HTR-8/SVneo (cell line): ENCODE measurements at places on chromosomes 3 and 15.

DNA sequence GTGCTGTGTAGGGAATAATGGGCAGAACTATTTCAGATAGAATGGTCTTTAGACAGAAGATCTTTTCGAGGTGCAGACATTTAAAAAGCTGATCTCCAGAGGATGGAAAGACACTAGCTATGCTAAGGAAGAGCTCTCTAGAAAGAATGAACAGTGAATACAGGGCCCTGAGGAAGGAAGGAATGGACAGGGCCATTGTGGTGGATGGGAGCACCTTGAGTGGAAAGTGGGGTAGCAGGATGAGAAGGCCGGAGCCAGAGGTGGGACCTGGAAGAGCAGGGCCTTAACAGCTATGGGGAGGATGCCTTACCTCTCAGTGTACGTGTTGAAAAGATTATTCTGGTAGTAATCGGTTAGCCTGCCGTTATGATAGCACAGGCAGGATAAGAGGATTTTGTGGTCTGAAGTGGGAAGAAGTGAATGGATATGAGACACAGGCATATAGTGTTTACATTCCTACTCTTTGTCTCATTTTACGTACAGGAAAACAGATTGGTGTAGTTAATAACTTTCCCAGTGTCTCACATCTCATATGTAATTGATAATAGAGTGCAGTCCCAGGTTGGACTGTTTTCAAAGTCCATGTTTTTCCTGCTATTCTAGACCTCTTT lies 172.4 kb downstream of the KLHL25 start:
- DNase-seq = no peak

- DNase-seq = no peak
Measured at GRCh38 chr3:12785096-12785495, 11.4 kb upstream of the CAND2 start.

DNA sequence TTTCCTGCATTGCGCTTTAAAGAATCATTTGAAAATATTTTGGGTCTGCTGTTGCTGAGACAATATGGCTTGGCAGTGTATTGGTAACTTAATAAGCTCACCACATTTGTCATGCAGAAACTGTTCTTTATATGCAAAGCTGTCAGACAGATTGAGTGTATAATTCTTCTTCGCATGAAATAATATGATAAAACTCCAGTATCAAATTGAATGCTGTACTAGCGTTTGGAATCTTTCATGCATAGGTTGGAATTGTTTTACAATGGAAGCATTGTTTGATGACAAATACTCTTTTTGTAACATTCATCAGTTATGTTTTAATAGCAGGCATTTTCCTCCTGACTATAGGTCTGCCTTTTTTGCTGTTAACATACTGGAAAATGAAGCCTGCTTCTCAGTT lies 53.8 kb downstream of the RBMS3 start:
- no peak for DNase-seq

- no peak for DNase-seq
Measured at GRCh38 chr3:128254967-128255366, 101.7 kb downstream of the EEFSEC start.

DNA sequence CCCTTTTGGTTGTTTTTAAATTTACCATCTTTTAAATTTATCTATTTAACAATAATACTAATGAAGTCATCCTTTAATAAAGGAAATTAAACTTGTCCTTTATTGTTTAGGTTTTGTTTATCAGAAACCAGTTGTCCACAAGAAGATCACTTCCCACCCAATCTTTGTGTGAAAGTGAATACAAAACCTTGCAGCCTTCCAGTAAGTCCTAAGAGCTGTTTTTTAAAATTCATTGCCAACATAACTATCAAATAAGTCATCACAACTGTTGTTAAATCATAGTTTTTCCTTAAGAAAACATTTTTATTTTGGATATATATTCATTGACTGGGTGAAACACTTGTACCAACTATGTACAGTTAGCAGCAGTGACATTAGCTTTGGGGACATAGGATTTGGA lies 59.4 kb downstream of the CALML4 start:
- no peak for DNase-seq

- DNase-seq = no peak
Measured at GRCh38 chr3:184423561-184423960, 43.7 kb downstream of the CHRD start.

DNA sequence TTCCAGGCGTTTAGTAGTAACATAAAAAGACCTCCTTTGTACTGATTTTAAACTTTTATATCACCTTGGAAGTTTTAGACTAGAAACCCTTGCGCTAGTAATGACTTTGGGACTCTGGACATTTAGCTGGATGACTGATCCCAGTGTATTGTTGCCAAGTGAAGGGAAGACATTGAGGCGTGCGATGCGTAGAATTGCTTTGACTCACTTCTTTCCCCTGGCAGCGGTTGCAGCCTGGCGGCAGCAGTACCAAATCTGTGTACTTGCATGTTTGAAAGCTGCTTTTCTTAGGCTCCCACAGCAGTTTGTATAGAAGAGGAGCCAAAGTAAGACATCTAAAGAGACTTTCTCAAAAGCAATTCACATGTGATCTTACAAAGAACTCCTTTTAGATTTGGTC lies 151.6 kb downstream of the BBX start:
- DNase-seq = no peak

- no peak for DNase-seq
Measured at GRCh38 chr15:78837543-78837942, 26.3 kb upstream of the ADAMTS7 start.

GRCh38 chr3:157763644-157764043 lies 260.4 kb upstream of the VEPH1 start:
- DNase-seq = no peak

GRCh38 chr3:111776827-111777483 lies 82.1 kb upstream of the PHLDB2 start:
- DNase-seq = no peak

GRCh38 chr3:72444656-72445223 lies 403.5 kb downstream of the SHQ1 start:
- DNase-seq = no peak

DNA sequence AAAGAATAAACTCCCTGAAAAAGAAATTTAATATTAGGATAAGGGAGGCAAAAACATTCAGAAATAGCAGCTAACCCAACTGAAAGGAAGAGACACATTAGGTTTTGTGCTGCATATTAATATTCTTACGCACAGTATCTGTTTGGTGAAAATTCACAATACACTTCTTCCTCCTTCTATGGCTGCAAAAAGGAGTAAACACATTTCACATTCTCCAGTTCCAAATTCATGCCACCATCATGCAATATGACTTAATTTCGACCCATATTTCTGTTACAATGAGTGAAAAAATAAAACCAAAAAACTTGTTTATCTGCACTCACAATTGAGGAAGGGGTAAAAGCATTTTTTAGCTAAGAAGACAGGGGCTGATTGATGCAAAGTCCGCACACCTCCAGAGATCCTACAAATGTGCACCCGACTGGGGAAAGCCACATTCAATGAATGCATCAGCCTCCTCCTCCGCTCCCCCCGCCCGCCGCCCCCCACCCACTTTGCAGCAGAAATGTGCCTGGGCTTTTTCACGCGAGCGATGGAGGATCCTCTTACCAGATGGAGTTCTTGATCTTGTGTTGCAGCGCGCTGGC lies 1.0 kb downstream of the RFX7 start:
- DNase-seq = no peak

DNA sequence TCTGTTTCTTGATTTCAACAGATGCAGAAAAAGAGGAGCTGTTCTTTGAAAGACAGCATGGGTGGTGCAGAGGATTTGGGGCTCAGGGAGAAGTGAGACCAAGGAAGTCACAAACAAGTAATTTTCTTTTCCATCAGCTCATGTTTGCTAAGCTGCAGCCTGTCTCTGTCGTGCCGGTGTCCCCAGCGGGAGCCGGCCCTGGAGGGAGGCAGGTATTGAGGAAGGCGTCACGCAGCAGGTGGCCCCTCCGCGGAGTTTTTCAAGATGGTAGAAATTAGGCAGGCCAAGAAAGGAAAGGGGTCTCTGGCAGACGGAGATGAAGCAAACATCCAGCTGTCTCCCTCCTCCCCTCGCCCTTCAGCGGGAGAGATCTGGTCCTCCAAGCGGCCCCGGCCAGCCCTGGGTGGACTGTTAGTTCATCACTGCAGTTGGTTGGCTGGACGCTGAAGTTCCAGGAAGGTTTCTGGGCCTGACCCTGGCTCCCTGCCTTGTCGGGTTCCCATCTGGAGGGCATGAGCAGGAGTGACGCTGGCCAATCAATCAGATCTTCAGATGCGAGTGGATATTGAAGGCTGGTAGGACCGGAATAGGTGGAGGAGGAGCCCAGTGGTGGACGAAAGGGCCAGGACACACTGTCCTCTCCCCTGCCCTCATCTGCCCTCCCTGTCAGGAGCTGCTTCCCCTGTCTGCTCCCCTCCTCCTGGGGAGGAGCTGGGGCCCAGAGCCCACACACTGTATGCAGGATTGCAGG lies 27.7 kb upstream of the MUC4 start:
- DNase-seq = no peak

- DNase-seq = no peak
Measured at GRCh38 chr3:152885076-152885475, 50.1 kb downstream of the P2RY1 start.
